Osteoblast (primary cell): ENCODE measurements at places on chromosomes 3 and 15. TPM values are rescaled to one million over a fixed set of nuclear protein-coding genes. Genes with fewer than 3 reads are reported as not detected.
A peak's percentile ranks its signal among the peaks of the same experiment; 100 is the strongest.

CLEC3B gene
- 48.9 and 52.5 TPM in 2 replicates for total RNA-seq

FMN1 gene
- total RNA-seq: 9.0 and 11.2 TPM in 2 replicates

PLD1 gene
- total RNA-seq: 18.1 and 29.5 TPM in 2 replicates

RPL22L1 gene
- total RNA-seq: 232 and 297 TPM in 2 replicates

SLC27A2 gene
- total RNA-seq: not detected in 2 replicates

GRCh38 chr15:34679291-34679690 is 75.5 kb downstream of the GJD2 start:
- no peak overlapping the region for H3K4me3 ChIP-seq
- no peak overlapping the region for H3K27ac ChIP-seq
- H3K27me3 ChIP-seq: peaks cover 25% of the 10 kb centered on the region

GRCh38 chr15:66560856-66561525 is 4.8 kb downstream of the LCTL start:
- peaks cover 6% of the 10 kb centered on the region for H3K36me3 ChIP-seq
- no peak for DNase-seq
- H3K27ac ChIP-seq: no peak overlapping the region
- no peak overlapping the region for H3K4me3 ChIP-seq

DNA sequence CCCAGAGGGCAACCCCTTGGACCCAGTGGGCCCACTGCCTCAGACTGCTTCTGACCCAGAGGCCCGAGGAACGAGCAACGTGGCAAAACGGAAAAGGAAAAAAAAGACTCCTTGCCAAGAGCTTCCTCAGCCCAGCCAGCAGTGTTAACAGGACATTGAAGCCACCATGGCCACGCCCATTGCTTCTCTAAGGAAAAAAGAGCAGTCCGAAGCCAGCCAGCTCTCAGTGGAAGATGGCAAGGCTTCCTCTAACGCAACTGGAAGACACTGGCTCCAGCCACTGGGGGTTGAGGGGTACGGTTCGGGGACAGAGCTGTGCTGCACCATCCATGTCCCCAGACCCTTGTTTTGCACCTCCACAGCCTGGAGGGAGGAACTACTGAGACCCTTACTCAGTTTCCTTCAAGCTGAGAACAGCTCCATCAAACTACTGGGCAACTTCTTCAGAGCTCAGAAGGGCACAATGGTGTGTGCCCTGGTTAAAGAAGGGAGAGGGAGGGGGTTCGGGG is 10.7 kb downstream of the BMF start:
- no peaks in the 10 kb centered on the region for H3K36me3 ChIP-seq
- peak overlapping the region; percentile 81 for H3K27ac ChIP-seq
- peaks cover 34% of the 10 kb centered on the region for H3K4me1 ChIP-seq
- DNase-seq: peak; percentile 51
- no peaks in the 10 kb centered on the region for H3K27me3 ChIP-seq
- H3K4me3 ChIP-seq: no peak overlapping the region

GRCh38 chr3:122307976-122308375 is 17.1 kb upstream of the CSTA start:
- H3K27me3 ChIP-seq: peaks cover 6% of the 10 kb centered on the region
- no peak overlapping the region for H3K27ac ChIP-seq
- no peak overlapping the region for H3K4me3 ChIP-seq
- H3K36me3 ChIP-seq: no peaks in the 10 kb centered on the region

- H3K36me3 ChIP-seq: no peaks in the 10 kb centered on the region
These were observed 12.3 kb upstream of the P2RY14 start for GRCh38 chr3:151290673-151291072.

DNA sequence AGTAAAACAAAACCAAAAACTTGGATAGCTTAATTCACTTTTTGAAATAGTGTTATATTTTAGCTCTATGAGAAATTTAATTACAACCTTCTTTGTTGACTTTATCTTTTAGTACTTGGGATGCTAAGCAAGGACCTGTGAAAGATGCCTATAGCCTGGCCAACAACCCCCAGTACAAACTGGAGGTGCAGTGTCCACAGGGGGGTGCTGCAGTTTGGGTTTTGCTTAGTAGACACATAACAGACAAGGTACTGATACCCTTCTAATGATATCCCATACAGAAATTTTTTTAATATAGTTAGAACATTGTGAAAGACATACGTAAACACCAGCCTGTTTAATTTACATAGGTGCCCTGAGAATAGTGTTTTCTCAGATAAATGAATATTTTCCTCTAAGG is 35.3 kb downstream of the CAPN7 start:
- DNase-seq: no peak
- no peak overlapping the region for H3K27ac ChIP-seq
- no peak overlapping the region for H3K4me3 ChIP-seq
- H3K4me1 ChIP-seq: no peaks in the 10 kb centered on the region
- H3K27me3 ChIP-seq: no peaks in the 10 kb centered on the region

DNA sequence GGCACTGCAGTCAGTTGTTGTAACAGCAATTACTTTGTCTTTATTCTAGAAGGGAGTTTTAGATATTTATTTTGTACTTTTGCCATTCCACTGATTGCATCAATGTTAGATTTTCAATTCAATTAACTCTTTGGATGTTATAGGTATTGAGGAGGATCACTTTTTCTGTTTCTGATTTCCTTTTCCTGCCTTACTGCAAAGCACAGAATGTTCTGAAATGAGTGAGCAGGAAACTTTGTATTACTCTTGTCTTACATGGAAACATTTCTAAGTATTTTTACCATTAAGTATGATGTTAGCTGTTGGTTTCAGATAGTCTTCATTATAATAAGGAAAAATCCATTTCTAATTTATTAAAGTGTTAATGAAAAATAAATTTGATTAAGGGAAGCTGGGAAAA is 80.5 kb downstream of the OSBPL10 start:
- no peaks in the 10 kb centered on the region for H3K27me3 ChIP-seq
- DNase-seq: no peak
- peaks cover under 1% of the 10 kb centered on the region for H3K4me1 ChIP-seq
- H3K36me3 ChIP-seq: no peaks in the 10 kb centered on the region

DNA sequence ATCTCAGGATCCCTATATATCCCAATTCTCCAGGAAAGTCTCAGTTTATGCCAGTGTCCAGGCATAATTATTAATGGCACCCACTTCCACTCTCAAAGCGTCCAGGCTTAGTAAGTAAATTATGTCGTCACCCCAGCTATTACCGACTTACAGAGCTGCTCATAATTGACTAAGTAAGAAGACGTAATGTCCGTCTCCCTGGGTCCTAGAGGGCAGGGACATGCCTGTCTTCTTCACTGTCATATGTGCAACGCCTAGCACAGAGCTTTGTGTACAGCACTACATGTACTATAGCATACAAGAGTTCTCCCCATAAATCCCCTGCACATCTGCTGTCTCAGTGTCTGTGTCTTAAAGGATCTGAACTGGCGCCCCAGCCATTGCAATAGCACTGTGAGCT is 23.9 kb upstream of the HRH1 start:
- no peak overlapping the region for H3K4me3 ChIP-seq
- no peaks in the 10 kb centered on the region for H3K36me3 ChIP-seq
- no peaks in the 10 kb centered on the region for H3K27me3 ChIP-seq
- peaks cover 9% of the 10 kb centered on the region for H3K4me1 ChIP-seq
- peak; percentile 27 for DNase-seq
- H3K27ac ChIP-seq: no peak overlapping the region
